A549 treated with CpdA at 1 μM for 4 hours (cell line): ENCODE measurements at places on chromosomes 5 and 9. TPM values are rescaled to one million over a fixed set of nuclear protein-coding genes. Genes with fewer than 3 reads are reported as not detected.

The DMGDH gene
- total RNA-seq: 0.27 TPM in 1 of 5 replicates, not detected in the others

The PRRX2 gene
- total RNA-seq: 2.8 to 7.2 TPM (median 6.5 TPM) in 5 replicates

The PRR7 gene
- total RNA-seq: 14.4 to 39.0 TPM (median 34.3 TPM) in 5 replicates

The RETREG1 gene
- 1.5 to 2.6 TPM (median 2.3 TPM) in 5 replicates for total RNA-seq

The OR1J2 gene
- 0.06 to 0.15 TPM in 2 of 5 replicates, not detected in the others for total RNA-seq

The PCDHB7 gene
- 0.01 TPM in 1 of 5 replicates, not detected in the others for total RNA-seq

The RFK gene
- 40.3 to 56.2 TPM (median 45.2 TPM) in 5 replicates for total RNA-seq

The ARL14EPL gene
- total RNA-seq: 0.07 to 0.69 TPM (median 0.39 TPM) in 5 replicates

The ANKDD1B gene
- 0.06 to 0.11 TPM (median 0.08 TPM) in 3 of 5 replicates, not detected in the others for total RNA-seq

The TMOD1 gene
- 3.0 to 3.7 TPM (median 3.1 TPM) in 5 replicates for total RNA-seq

The MYMK gene
- total RNA-seq: not detected in 5 replicates

The TAL2 gene
- 0.32 to 0.41 TPM in 2 of 5 replicates, not detected in the others for total RNA-seq
